NCI-H1694 treated with DMSO at 0.1 percent for 48 hours (cell line): ENCODE measurements at places on chromosomes 1 and 21.

GRCh38 chr1:100322436-100323211 lies 29.7 kb upstream of the CDC14A start:
- no peak for DNase-seq

DNA sequence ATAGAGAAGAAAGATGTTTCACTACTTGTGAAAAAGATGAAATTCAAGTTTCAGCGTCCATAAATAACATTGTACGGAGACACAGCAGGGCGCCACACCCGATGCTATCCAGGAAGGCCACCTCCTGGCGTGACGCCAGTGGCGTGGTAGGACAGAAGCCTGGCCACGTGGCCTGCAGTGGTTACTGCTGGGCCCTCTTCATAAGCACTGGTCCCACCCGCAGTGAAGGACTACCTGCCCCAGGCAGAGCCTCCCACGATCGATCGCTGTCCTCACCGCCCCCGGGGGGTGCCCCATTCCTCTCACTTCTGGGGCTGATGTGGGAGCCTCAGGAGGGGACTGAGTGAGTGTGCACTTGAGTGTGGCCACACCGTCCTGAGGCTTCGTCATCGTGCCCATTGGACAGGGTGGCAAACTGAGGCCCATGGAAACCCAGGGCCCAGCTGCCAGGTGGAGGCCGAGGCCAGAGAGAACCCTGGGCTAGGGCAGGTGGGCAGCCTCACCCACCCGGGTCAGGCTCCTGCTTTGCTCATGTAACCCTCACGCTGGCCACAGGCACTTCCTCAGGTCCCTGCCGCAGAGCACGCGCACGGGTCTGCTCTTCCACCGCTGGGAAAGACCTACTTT lies 11.7 kb upstream of the HES5 start:
- no peak for DNase-seq

- no peak for DNase-seq
These were observed 15.9 kb downstream of the DUSP10 start for GRCh38 chr1:221725735-221726672.

DNA sequence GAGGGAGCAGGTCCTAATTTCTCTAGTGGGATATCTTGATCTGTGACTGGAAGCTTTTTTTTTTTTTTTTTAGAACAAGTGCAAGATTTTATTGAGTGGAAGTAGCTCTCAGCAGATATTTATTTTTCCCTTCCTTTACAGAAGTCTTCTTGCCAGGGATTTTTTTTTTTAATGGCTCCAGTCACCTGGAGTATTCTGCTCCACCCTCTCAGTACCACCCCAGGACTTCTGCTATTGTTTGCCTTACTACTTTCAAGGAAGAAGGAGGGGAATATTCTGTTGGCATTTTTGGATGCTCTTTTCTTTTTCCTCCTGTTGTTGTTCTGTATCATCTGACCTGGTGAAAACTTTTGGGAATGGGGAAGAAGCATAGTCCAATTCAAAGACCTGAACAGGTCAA lies 23.1 kb upstream of the CYP2J2 start:
- no peak for DNase-seq

GRCh38 chr1:220195701-220196100 lies 76.6 kb downstream of the RAB3GAP2 start:
- DNase-seq = no peak
